ENCODE measurements at places on chromosomes 4 and X. TPM values are rescaled to one million over a fixed set of nuclear protein-coding genes. Genes with fewer than 3 reads are reported as not detected.

DMP1 gene
- not detected for total RNA-seq

- H3K36me3 ChIP-seq = no peaks in the 10 kb centered on the region
- H3K4me1 ChIP-seq = no peaks in the 10 kb centered on the region
- H3K4me3 ChIP-seq = no peak overlapping the region
- peaks cover 8% of the 10 kb centered on the region for H3K27me3 ChIP-seq
Observed at GRCh38 chr4:89157488-89158024, 46.2 kb downstream of the TIGD2 start.

- H3K4me3 ChIP-seq = no peak overlapping the region
- H3K4me1 ChIP-seq = peaks cover 3% of the 10 kb centered on the region
- DNase-seq = no peak
- no peaks in the 10 kb centered on the region for H3K36me3 ChIP-seq
- no peak overlapping the region for H3K27ac ChIP-seq
Observed at GRCh38 chr4:184958127-184958922, 60.0 kb upstream of the HELT start.

DNA sequence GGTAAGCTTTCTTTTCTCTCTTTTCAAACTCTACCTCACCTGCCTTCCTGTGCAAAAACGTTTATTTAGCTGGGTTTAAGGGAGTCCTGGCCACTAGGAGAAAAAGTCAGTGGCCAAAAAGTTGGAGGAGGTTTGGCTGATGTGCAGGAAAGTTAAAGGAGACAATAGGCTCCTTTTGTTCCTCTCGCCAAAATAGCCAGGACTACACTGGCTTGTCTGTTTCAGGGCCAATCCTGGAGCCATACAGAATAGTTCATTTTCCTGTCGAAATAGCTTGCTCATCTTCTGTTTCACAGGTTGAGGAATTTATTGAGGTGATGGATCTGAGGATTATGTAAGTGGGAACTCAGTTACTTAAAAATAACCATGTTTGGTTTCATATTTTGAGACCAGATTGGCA is 423 bp downstream of the HEPH start:
- H3K36me3 ChIP-seq = no peaks in the 10 kb centered on the region
- no peak overlapping the region for H3K27ac ChIP-seq
- H3K4me1 ChIP-seq = no peaks in the 10 kb centered on the region
- no peak for DNase-seq
- no peaks in the 10 kb centered on the region for H3K27me3 ChIP-seq

ZDHHC9 gene
- total RNA-seq = 4.1 TPM

ADH1A gene
- not detected for total RNA-seq

DNA sequence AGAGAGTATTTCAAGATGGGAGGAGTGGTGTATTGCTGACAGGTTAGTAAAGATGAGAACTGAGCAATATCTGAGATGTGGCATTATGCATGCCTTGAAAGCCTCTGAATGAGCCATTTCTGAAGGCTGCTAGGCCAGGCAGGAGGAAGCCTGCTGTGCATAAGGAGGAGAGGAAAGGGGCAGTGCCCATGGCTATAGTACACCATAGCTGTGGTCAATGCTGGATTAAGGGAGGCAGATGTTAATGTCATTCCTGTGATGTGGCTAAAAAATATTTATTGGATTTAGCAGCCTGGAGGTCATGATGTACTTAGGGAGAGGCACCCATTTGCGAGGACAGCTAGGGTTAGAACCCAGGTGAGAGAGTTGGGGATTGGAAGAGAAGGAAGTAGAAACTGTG is 130.0 kb upstream of the LNX1 start:
- H3K4me3 ChIP-seq = no peak overlapping the region
- H3K27ac ChIP-seq = no peak overlapping the region
- H3K4me1 ChIP-seq = no peaks in the 10 kb centered on the region
- DNase-seq = no peak

- H3K4me1 ChIP-seq = no peaks in the 10 kb centered on the region
- H3K27ac ChIP-seq = no peak overlapping the region
- H3K36me3 ChIP-seq = no peaks in the 10 kb centered on the region
- DNase-seq = no peak
- peaks cover 3% of the 10 kb centered on the region for H3K27me3 ChIP-seq
- H3K4me3 ChIP-seq = no peak overlapping the region
Observed at GRCh38 chrX:1105671-1106419, 106.6 kb downstream of the CRLF2 start.

DNA sequence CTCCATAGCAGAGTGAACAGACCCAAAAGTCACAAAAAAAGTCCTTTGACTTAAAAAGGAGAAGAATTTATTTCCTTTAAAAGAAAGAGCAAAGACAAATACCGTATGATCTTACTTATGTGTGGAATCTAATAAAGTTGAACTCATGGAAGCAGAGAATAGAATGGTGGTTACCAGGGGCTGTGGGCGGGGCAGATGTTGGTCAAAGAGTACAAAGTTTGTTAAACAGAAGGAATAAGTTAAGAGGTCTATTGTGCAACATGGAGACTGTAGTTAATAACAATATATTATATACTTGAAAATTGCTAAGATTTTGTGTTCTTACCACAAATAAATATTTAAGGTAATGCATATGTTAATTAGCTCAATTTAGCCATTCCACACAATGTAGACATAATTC is 173.3 kb upstream of the S100G start:
- no peaks in the 10 kb centered on the region for H3K27me3 ChIP-seq
- H3K4me3 ChIP-seq = no peak overlapping the region
- no peaks in the 10 kb centered on the region for H3K36me3 ChIP-seq
- H3K27ac ChIP-seq = no peak overlapping the region
- no peak for DNase-seq
- H3K4me1 ChIP-seq = peaks cover 12% of the 10 kb centered on the region

- H3K27ac ChIP-seq = no peak overlapping the region
- H3K36me3 ChIP-seq = peaks cover 70% of the 10 kb centered on the region
- no peak overlapping the region for H3K4me3 ChIP-seq
- no peaks in the 10 kb centered on the region for H3K27me3 ChIP-seq
- DNase-seq = no peak
Observed at GRCh38 chrX:1422135-1422465, 30.2 kb upstream of the SLC25A6 start.

- H3K27ac ChIP-seq = no peak overlapping the region
- H3K27me3 ChIP-seq = peaks cover 2% of the 10 kb centered on the region
- peaks cover 8% of the 10 kb centered on the region for H3K4me1 ChIP-seq
Observed at GRCh38 chrX:118212817-118213183, 96.2 kb upstream of the KLHL13 start.

CT45A3 gene
- not detected for total RNA-seq

DNA sequence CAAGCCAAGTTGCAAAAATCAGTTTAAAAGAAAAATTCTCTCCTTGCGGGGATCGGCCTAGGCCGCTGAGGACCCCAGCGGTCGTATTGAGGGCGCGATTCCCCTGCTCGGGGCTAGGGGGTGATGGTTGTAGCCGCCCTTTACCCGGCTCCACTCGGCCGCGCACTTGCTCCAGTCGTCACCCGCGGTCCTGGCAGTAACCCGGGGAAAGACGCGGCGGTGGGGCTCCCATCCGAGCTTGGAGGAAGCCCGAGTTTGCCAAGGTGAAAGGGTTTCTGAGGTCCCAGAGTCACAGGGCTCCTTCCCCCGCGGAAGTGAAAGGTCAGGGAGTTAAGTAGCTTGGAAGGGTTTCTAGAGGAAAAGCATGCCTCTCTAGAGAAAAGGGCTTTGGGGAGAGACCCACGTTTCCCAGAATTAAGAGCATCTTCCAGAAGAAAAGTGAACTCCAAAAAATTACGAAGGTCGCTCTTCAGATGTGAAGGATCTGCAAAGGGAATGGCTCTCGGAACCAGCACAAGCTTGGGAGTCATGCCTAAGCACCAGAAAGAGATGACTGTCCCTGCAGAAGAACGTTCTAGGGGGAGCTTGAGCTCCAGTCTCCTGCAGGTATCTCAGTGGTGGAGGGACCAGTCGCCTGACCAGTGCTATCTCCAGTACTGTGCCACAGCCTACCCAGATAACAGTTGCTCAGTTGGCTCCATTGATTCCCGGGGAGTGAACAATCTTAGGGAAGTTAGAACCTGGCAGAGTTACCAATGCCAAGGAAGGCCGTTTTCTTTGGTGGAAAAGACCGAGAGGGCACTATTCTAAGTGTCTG is 875 bp downstream of the LAP3 start:
- H3K27me3 ChIP-seq = no peaks in the 10 kb centered on the region
- peaks cover 46% of the 10 kb centered on the region for H3K4me1 ChIP-seq
- H3K4me3 ChIP-seq = peak overlapping the region; percentile 86
- H3K36me3 ChIP-seq = peaks cover 41% of the 10 kb centered on the region
- peak overlapping the region; percentile 99 for H3K27ac ChIP-seq
- peak; percentile 40 for DNase-seq

- no peak overlapping the region for H3K27ac ChIP-seq
- no peak overlapping the region for H3K4me3 ChIP-seq
- peaks cover 19% of the 10 kb centered on the region for H3K36me3 ChIP-seq
- H3K4me1 ChIP-seq = no peaks in the 10 kb centered on the region
Observed at GRCh38 chrX:16838202-16839066, 31.7 kb downstream of the RBBP7 start.

GRCh38 chr4:80578001-80578400 is 242.5 kb downstream of the CFAP299 start:
- no peaks in the 10 kb centered on the region for H3K27me3 ChIP-seq
- no peak overlapping the region for H3K27ac ChIP-seq
- H3K36me3 ChIP-seq = no peaks in the 10 kb centered on the region
- H3K4me1 ChIP-seq = no peaks in the 10 kb centered on the region
